Glutamatergic neuron (in vitro differentiated cells): ENCODE measurements at places on chromosomes 7 and 10.

GRCh38 chr7:156947120-156947843 is 2.2 kb upstream of the NOM1 start:
- peaks cover 22% of the 10 kb centered on the region for H3K4me1 ChIP-seq
- H3K36me3 ChIP-seq: no peaks in the 10 kb centered on the region
- peaks cover 4% of the 10 kb centered on the region for H3K27me3 ChIP-seq
- peak overlapping the region; percentile 36 for H3K4me3 ChIP-seq

DNA sequence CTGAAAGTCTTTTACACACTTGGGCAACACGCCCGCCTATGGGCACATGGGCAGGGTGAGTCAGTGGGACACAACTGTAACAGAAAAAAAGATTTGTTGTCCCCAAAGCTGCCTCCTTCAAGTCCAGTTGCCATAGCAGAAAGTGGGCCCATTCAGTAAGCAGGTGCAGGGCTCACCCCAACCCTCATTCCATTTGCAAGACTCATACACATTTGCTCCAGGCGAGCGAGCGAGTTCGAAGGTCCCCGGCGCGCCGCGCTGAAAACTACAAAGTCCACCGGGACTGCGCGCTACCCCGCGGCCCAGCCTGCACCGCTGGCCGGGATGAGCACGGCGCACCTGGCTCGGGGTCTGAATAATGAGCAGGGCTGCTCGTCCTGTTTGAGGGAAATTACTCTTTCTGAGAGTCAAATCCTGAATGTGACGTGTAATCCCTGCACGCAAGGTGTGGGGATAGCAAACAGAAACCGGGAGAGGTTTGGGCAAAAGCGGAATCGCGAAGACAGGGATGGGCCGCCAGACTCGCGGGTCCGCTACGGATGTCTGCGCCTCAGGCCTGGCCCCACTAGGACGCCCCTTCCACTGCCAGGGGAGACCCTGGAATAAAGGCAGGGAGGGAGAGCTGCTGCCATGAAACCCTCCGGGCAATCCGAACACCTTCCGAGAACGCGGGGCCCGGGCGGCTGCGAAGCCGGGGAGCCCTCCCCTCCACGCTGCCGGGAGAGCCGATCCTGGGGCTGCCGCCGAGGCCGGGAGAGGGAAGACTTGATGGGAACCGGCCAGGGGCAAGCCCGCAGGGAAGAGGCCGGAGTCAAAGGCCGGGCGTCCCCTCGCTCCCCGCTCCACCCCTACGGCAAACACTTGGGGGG is 982 bp downstream of the COBL start:
- peaks cover 9% of the 10 kb centered on the region for H3K27me3 ChIP-seq
- no peaks in the 10 kb centered on the region for H3K36me3 ChIP-seq
- H3K27ac ChIP-seq: no peak overlapping the region
- peaks cover 2% of the 10 kb centered on the region for H3K4me1 ChIP-seq
- peak; percentile 59 for DNase-seq

DNA sequence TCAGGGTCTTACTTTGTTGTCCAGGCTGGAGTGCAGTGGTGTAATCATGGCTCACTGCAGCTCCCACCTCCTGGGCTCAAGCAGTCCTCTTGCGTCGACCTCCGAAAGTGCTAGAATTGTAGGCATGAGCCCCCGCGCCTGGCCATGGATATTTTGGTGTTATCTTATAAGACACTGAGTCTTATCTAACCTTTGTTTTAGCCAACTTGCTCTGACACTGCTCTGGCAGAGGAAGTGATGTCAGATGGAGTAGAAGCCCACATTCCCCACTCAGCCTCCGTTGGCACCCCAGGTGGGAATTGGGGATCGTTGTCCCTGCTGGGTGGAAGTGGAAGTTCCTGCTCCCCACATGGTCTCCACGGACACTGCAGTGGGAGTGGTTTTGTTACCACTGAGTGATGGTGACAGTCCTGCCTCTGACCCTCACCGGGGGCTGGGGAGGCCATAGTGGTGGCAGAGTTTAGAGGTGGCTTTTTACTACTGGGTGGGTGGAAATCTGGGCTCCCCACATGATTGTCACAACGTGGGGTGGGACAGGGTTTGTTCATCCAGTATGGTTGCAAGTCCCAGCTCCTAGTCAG is 98.9 kb downstream of the ANKRD61 start:
- no peak for DNase-seq
- H3K4me1 ChIP-seq: peaks cover 2% of the 10 kb centered on the region
- peaks cover 10% of the 10 kb centered on the region for H3K36me3 ChIP-seq

- H3K27me3 ChIP-seq: peaks cover 8% of the 10 kb centered on the region
- H3K36me3 ChIP-seq: peaks cover 4% of the 10 kb centered on the region
- no peak overlapping the region for H3K27ac ChIP-seq
- H3K4me1 ChIP-seq: peaks cover 35% of the 10 kb centered on the region
- peak; percentile 5 for DNase-seq
- no peak overlapping the region for H3K4me3 ChIP-seq
Observed at GRCh38 chr10:1558906-1559305, 178.4 kb downstream of the ADARB2 start.

DNA sequence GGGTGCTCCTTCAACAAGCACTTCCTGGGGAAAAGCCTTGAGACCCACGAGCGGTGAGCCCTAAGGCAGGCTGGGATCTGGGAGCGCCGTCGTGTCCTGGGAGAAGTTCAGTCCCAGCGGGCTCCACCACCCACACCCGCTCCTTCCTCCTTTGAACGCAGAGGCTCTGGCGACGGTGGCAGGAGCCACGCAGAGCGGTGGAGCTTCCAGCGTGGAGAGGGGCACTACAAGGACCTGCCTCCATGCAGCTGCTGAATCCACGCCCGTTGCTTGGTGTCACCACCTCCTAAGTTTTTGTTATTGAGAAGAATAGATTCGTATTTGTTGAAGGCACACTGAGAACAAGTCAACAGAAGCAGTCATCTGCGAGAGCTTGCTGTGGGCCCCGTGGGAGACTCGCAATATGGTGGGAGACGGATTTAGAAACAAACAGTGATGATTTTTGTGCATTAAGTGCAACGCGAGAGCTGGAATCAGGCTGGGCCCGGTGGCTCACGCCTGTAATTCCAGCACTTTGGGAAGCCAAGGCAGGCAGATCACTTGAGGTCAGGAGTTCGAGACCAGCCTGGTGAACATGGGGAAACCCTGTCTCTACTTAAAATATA is 60.1 kb upstream of the SDK1 start:
- peak overlapping the region; percentile 75 for H3K27ac ChIP-seq
- peaks cover 5% of the 10 kb centered on the region for H3K27me3 ChIP-seq
- peak; percentile 35 for DNase-seq

- H3K27me3 ChIP-seq: peaks cover 1% of the 10 kb centered on the region
- H3K36me3 ChIP-seq: no peaks in the 10 kb centered on the region
- H3K4me3 ChIP-seq: peak overlapping the region; percentile 82
- no peak overlapping the region for H3K27ac ChIP-seq
Observed at GRCh38 chr10:107913317-107914294, 749.1 kb upstream of the SORCS1 start.

- H3K4me3 ChIP-seq: no peak overlapping the region
- H3K36me3 ChIP-seq: peaks cover 5% of the 10 kb centered on the region
- H3K27ac ChIP-seq: no peak overlapping the region
- H3K27me3 ChIP-seq: peaks cover 7% of the 10 kb centered on the region
- DNase-seq: no peak
- no peaks in the 10 kb centered on the region for H3K4me1 ChIP-seq
Observed at GRCh38 chr7:155907450-155908200, 95.4 kb upstream of the SHH start.

GRCh38 chr10:14564268-14564744 is 210.4 kb downstream of the FAM107B start:
- no peak for DNase-seq
- no peak overlapping the region for H3K4me3 ChIP-seq
- peaks cover 3% of the 10 kb centered on the region for H3K27me3 ChIP-seq
- peaks cover 25% of the 10 kb centered on the region for H3K4me1 ChIP-seq

DNA sequence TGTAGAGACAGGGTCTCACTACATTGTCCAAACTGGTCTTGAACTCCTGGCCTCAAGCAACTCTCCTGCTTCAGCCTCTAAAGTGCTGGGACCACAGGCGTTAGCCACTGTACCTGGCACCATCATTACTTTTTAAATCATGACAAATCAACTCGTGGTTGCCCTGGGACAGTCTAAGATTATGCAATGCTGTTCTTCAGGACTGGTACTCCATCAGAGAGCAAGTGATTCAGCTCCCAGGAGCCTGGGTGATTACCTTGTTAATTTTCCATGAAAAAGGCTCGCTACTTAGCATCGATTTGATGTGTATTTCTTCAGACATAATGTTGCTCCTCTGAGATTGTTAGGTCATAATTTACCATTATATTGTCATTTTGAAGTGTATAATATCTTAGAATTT is 158.9 kb upstream of the STEAP4 start:
- no peak overlapping the region for H3K4me3 ChIP-seq
- no peaks in the 10 kb centered on the region for H3K36me3 ChIP-seq
- H3K4me1 ChIP-seq: peaks cover 14% of the 10 kb centered on the region

DNA sequence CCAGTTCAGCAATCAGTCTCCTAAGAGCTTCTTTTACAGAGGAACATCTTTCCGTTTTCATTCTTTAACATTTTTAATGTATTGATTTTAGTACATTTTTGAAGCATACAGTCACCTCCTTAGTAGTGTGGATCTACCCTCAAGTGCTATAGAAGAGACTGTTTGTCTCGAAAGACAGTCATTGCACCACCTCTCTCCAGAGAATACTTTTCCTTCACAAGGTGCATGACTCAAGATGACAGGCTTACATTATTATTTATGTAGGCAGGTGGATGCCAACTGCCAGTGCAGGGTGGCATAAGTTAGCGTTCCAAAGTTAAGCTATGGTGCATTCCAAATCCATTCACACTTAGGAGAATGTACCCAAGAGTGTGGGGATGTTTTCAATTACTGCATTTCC is 71.8 kb downstream of the ZEB1 start:
- no peak overlapping the region for H3K4me3 ChIP-seq
- H3K4me1 ChIP-seq: no peaks in the 10 kb centered on the region
- H3K36me3 ChIP-seq: no peaks in the 10 kb centered on the region
- H3K27me3 ChIP-seq: no peaks in the 10 kb centered on the region
- H3K27ac ChIP-seq: no peak overlapping the region

- no peak overlapping the region for H3K27ac ChIP-seq
- H3K4me1 ChIP-seq: no peaks in the 10 kb centered on the region
- H3K27me3 ChIP-seq: peaks cover 1% of the 10 kb centered on the region
- H3K4me3 ChIP-seq: no peak overlapping the region
- H3K36me3 ChIP-seq: peaks cover 6% of the 10 kb centered on the region
Observed at GRCh38 chr10:49050366-49050765, 65.0 kb downstream of the VSTM4 start.

- peaks cover 2% of the 10 kb centered on the region for H3K27me3 ChIP-seq
- peaks cover 5% of the 10 kb centered on the region for H3K36me3 ChIP-seq
- no peak overlapping the region for H3K27ac ChIP-seq
- peaks cover 3% of the 10 kb centered on the region for H3K4me1 ChIP-seq
- no peak for DNase-seq
Observed at GRCh38 chr7:68622500-68622899, 975.8 kb upstream of the AUTS2 start.

GRCh38 chr7:36103837-36104561 is 49.1 kb upstream of the EEPD1 start:
- no peaks in the 10 kb centered on the region for H3K36me3 ChIP-seq
- DNase-seq: no peak
- H3K27ac ChIP-seq: no peak overlapping the region
- H3K4me1 ChIP-seq: no peaks in the 10 kb centered on the region
